ENCODE measurements at places on chromosomes 2 and 18.

DNA sequence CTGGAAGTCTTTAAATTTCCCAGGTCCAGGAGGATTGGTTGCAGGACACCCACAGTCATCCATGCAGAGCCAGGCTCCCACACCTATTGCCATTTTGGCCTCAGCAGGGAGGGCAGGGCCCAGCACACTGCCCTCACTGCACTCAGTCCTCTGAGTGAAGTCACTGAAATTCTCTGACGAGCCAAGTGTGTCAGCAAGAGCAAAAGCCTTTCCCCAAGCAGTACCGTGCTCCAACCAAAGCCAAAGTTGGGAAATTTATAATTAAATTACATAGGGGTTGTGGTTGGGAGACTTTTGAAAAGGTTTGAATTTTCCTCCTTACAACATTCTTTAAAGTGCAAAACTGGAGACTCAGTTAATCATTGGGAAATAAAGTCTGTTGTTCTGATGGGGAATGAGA lies 98.5 kb upstream of the CD226 start:
- no peak for DNase-seq

- no peak for DNase-seq
These were observed 233.1 kb upstream of the POU3F3 start for GRCh38 chr2:104620801-104621200.

GRCh38 chr2:202032846-202033316 lies 774 bp upstream of the FZD7 start:
- no peak for DNase-seq

- DNase-seq, result no peak
These were observed 24.5 kb upstream of the KCNE4 start for GRCh38 chr2:223027442-223027841.

GRCh38 chr2:172999641-173000386 lies 75.8 kb upstream of the MAP3K20 start:
- no peak for DNase-seq

DNA sequence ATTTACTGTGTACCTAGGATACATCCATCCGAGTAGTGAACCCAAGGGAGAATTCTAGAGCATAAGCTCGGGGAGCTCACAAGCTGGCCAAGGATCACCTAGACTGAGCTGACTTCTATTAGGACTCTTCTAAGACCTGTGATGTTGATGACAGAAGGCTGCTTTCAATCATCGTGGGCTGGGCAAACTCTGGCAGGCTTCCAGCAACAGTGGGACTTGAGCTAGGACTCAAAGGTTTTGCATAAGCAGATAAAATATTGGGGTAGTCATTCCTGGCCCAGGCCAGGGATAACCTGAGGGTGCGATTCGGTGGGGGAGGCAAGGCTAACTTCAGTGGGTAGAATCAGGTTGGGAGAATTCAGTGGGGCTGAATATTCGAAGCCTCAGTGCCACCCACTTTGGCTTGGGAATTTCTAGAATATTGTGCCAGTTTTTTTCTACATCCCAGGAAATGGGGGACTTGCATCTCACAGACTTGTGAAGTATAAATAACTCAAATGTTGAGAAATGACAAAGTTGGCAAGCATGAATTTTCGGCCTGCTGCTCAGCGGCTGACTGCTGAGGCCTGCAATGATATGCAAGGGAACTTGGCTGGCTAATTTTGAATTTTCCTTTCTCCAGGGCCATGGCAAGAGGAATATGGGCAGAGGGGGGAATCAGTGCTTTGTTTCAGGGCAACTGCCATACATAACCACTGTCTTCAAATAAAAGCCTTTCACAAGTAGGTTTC lies 274.3 kb downstream of the PRKCE start:
- DNase-seq, result no peak

DNA sequence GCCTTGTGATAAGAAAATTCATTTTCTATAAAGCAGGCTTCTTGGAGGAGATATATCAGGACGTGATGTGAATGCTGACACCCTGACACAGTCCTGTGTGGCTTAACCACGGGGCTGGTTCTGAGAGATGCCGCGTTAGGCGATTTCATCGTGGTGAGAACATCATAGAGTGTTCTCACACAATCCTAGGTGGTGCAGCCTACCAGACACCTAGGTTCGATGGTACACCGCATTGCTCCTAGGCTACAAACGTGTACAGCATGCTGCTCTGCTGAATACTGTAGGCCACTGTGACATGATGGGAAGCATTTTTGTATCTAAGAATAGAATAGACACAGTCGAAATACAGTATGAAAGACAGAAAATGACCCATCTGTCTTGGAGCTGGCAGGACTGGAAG lies 82.5 kb downstream of the TNFRSF11A start:
- no peak for DNase-seq
